ENCODE measurements at places on chromosomes 3 and 15.
A peak's percentile ranks its signal among the peaks of the same experiment; 100 is the strongest.

DNA sequence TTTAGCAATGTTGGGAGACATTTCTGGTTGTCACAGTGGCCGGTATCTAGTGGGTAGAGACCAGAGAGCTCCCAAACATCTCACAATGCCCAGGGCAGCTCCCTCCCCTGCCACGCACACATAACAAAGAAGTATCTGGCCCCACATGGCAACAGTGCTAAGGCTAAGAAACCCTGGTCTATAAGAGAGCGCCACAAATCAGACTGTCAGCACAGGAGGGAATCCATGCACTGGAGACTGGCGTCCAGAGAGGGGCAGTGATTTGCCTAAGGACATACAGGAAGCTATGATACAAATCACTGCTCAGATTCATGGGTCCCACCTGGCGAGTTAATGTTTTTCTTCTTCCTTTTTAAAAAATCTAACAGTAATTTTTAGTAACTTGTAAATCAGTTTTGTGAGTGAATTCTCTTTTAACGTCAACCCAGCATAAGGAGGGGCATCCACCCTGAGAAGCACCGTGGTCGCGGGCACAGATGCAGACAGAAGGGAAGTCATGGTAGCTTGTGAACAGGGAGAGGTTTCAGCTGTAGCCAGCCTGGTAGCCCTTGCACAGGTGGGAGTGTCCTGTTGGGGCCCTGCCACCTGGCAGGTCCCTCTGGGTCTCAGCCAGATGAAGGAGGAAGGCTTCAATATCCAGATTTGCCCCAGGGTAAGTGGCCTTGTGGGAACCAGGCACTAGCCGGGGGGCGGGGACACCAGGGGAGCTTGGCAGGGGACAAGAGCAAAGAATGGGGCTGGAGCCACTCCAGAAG lies 8.7 kb downstream of the ISG20 start:
- DNase-seq, result no peak

- DNase-seq, result no peak
Observed at GRCh38 chr3:143109861-143110260, 9.7 kb upstream of the CHST2 start.

DNA sequence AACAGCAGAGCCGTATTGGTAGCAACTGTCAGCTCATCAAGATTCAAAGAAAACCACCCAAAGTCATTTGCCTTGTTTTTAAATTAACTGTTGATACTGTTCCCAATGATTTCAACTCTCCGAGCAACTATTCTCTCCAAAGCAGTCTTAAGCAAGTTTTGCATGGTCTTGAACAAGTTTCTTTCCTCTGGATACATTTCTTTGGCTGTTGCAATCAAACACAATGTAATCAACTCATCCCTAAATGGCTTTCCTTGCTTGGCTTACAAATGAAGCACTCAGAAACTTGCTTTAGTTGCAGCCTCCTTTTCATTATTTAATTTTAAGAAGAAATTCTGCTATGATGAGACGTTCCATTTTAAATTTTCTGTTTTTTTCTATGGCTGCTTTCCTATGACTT lies 15.5 kb upstream of the MUC13 start:
- DNase-seq, result no peak

DNA sequence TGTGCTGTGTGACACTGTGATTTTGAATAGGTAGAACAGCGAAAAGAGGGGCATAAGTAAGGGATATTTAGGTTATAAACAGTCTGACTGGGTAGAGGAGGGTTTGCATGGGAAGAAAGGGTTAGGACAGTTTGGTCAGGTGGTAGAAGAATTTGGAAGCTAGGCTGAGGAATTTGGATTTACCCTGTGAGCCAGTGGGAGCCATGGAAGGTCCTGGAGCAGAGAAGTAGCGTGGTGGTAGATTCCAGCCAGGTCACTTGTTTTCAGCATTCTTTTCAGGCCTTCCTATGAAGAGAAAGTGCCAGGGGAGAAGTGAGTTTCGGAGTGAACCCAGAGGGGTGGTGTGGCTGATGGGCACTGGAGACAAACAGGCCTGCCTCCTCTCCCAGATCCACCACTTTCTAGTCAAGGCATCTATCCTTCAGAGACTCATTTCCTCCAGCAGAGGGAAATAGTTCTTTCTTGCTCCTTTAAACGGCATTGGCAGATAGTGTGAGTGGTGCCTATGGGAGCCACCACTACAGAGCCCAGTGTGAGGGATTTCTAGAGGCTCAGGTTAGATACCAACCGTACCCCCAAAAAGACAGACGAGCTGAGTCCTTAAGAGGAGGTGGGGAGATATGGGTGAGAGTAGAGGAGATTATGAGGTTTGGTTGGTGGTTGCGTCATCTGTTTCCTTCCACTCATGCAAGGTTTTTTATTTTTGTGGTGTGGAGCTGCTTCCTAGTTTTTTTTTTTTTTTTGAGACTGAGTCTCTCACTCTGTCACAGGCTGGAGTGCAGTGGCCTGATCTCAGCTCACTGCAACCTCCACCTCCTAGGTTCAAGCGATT lies 21.2 kb downstream of the PXK start:
- no peak for DNase-seq

DNA sequence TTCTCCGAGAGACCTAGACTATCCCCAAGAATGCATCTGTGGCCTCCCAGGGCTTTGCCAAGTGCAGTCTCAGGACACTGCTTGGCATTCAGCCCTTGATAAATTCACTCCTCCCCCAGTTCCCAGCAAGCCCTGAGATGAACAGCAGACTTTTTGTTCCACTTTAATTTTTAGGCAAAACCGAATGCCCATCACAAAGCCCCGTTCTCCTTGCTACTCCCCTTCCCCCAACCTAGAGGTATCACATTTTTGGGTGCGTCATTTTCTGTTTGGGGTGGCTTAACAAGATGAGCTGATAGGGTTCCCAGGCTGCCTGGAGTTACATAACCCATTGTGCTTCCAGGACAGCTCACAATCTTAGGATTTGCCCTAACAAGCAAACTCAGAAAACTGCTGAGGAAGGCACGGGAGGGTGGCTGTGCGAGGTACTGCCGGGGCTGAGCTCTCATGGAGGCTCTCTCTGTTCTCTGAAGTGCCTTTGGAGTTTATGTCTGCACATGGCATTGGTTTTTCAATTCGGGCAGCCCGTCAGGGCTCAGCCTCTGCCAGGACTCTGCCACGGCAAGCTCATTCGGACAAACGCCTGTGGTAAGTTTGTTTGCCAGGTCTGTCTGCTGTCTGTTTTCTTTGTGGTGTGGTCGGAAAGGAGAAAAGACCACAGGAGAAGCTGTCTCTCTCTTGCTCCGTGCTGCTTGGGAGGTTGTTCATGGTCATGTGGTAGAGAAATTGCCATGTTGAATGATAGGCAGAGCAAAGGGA lies at the start of gene TRAK1:
Gene TRAK1, plus strand, starts transcription at position 385 of the 759 bp plus-strand sequence. Its CDS starts 113 bp downstream, at position 498.
- peak; percentile 52 for DNase-seq

- no peak for DNase-seq
Observed at GRCh38 chr15:59152694-59153450, 47.9 kb downstream of the CCNB2 start.

DNA sequence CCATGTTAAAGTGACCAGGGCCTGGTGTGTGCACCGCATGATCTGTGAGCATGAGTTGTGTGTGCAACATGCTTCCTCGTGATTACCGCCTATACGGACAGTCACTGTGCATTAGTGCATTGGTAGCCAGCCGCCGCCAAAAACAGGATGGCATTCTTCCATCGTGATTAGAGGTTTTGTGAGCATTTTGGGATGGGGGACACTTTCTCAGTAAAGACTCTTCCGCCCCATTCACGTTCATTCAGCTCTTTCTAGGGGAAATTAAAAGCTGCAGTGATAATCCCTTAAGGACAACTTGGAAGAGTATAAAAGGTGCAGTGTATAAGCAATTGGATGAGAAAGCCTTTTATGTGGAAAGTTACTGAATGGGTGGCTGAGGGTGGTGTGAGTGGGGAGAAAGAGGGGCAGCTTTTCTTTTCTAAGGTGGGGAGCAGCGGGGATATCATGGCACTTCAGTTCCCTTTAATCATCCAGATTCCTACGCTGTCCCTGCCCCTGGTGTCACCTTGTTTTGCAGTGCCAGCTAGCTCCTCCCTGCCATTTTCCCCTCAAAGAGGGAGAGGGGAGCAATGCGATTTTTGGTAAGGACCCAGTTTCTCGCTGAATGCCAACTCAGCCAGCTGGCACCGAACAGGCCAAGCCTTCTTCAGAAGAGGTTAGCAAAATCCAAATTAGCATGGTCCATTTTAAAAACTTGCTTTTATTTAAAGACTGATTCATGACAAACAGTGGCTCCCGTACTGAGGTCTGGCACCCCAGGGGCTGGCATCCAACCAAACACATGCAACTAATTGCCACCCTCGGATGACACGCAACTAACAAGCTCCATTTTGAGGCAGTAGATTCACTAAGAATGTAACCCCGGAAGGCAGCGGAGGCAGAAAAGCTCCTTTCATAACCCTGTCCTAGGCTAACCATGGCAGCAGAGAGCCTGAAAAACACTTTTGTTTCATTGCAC lies 447.8 kb downstream of the FHIT start:
- no peak for DNase-seq

DNA sequence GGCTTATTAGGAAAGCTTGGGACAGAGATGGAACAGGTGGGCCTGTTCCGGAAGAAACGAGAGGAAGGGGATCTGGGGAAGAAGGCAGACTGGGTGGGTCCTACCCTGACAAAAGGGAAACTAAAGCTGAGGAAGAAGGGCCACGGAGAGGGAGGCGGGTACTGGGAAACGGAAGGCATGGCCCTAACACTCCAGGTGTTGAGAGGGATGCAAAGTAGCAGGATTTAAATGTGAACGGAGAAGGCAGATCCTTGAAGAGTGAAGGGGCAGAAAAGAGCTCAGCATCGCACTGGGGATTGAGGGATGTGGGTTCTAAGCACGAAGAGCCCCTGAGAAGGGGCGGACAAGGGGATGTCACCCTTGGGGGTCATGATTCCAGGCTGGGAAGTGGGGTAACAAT lies 735 bp downstream of the STIMATE start:
- no peak for DNase-seq

DNA sequence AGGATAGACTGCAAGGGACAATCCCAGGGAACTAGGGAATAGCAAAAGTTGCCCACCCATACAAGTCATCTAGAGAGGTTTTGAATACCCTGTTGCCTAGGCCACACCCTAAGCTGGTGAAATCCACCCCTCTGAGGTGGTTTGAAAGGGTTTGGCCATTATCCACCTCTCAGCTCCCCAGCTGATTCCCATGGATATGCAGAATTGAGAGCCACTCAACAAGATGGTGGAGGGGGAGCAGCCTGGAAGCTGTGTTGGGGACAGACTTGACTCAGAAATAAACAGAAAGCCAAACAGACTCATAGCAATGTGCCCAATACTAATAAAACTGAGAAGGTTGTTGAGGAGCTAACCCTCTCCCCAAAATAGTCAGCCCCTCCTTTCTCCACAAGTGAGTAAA lies 10.9 kb downstream of the PRR20G start:
- no peak for DNase-seq

DNA sequence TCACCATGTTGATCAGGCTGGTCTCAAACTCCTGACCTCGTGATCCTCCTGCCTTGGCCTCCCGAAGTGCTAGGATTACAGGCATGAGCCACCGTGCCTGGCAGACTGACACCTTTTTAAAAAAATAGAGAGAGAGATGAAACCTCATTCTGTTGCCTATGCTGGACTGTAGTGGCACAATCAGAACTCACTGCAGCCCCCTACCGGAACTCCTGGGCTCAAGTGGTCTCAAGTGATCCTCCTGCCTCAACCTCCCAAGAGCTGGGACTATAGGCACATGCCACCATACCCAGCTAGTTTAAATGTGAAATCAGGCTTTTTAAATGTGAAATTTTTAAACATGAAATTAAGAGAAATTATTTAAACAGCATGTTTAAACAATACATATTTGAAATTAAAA lies 265.2 kb upstream of the UBE2E1 start:
- no peak for DNase-seq

- no peak for DNase-seq
Observed at GRCh38 chr3:138401834-138402233, 32.6 kb upstream of the ESYT3 start.

DNA sequence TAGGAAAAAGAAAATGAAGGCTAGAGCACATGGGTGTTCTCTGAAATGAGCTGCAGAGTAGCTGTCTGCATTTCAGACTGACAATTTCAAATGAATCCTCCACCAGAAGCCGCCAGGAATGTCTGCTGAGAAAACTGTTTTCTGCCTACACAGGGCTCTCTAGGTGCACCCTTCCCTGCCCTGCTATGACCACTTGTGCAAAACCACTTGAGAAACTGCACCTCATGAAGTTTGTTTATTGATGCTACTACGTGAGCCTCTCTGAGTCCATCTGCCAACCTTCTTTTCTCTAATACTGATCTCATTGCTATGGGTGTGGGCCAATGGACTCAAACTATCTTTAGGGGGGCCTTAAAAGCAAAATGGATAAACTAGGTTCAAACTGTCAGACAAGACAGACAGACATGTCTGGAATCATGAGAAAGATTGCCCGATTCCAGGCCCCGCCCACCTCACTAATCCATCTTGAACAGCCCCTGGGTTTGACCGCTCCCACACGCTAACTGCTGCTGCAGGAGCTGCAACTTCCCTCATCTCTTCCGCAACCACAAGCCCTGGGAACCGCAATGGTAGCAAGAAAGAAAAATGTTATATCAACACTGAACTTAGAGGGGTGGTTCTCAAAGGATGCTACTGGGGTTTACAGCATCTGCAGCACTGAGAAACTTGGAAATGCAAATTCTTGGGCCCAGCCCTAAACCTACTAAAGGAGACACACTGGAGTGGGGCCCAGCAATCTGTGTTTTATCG lies 9.0 kb upstream of the CD47 start:
- DNase-seq, result no peak

DNA sequence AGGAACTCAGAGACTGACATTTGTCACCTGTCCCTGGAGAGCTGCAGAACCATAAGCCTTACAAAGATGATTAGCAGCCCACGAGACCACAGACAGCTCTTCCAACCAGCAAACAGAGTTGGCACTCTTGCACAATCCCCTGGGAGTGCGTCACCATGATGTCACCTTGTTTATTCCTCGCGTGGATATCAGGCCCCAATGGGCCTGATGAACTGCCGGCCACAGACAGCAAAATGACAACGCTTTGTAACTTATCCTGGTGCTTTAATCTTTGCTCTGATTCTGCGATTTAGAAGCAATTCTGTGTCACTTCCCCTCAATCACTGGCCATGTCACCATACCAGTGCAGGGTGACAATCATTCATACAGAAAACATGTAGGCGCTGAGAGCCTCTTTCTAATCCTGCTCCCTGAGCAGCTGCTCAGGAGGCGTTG lies 89.2 kb downstream of the TAMM41 start:
- no peak for DNase-seq

- no peak for DNase-seq
Observed at GRCh38 chr3:23876923-23877322, 39.9 kb downstream of the NKIRAS1 start.

GRCh38 chr3:190491533-190492054 lies 22.3 kb upstream of the IL1RAP start:
- DNase-seq, result no peak
